Tibial nerve (tissue), 4 donors: ENCODE measurements at places on chromosomes 11 and 22.
A peak's percentile ranks its signal among the peaks of the same experiment; 100 is the strongest.

DNA sequence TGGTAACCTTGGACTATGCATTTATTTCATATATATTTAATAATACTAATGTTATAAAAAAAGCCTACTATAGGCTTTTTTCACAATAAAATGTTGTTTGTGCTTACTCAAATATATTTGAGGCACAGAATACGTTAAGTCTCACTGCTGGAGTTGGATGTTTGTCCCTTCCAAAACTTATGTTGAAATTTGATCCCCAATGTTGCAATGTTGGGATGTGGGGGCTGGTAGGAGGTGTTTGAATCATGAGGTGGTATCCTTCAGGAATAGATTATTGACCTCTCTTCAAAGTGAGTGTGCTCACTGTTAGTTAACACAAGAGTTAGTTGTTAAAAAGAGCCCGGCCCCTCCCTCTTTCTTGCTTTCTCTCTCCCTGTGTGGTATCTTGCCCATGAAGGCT, 1295.9 kb downstream of the JRKL start:
- H3K27ac ChIP-seq: no peak overlapping the region
- H3K36me3 ChIP-seq: no peaks in the 10 kb centered on the region
- DNase-seq: no peak
- H3K4me3 ChIP-seq: no peak overlapping the region

DNA sequence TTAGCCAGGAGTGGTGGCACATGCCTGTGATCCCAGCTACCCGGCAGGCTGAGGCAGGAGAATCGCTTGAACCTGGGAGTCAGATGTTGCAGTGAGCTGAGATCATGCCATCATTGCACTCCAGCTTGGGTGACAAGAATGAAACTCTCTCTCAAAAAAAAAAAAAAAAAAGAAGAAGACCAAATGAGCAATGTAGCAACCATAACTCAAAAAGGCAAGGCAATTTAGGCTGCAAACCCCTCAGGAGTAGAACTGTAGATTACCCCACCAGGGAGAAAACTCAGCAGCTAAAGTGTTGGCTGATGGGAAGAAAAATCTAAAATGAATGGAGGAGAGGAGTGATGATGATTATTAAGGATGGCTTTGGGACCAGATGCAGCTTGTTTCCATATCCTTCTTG, 256.7 kb upstream of the UBASH3B start:
- H3K27me3 ChIP-seq: no peaks in the 10 kb centered on the region
- DNase-seq: no peak
- H3K4me3 ChIP-seq: no peak overlapping the region
- H3K27ac ChIP-seq: no peak overlapping the region

GRCh38 chr11:46393759-46394158, 2.2 kb upstream of the CHRM4 start:
- H3K4me1 ChIP-seq: peaks cover 44% of the 10 kb centered on the region
- peaks cover 5% of the 10 kb centered on the region for H3K27me3 ChIP-seq
- no peaks in the 10 kb centered on the region for H3K36me3 ChIP-seq
- no peak overlapping the region for H3K27ac ChIP-seq
- no peak overlapping the region for H3K4me3 ChIP-seq

DNA sequence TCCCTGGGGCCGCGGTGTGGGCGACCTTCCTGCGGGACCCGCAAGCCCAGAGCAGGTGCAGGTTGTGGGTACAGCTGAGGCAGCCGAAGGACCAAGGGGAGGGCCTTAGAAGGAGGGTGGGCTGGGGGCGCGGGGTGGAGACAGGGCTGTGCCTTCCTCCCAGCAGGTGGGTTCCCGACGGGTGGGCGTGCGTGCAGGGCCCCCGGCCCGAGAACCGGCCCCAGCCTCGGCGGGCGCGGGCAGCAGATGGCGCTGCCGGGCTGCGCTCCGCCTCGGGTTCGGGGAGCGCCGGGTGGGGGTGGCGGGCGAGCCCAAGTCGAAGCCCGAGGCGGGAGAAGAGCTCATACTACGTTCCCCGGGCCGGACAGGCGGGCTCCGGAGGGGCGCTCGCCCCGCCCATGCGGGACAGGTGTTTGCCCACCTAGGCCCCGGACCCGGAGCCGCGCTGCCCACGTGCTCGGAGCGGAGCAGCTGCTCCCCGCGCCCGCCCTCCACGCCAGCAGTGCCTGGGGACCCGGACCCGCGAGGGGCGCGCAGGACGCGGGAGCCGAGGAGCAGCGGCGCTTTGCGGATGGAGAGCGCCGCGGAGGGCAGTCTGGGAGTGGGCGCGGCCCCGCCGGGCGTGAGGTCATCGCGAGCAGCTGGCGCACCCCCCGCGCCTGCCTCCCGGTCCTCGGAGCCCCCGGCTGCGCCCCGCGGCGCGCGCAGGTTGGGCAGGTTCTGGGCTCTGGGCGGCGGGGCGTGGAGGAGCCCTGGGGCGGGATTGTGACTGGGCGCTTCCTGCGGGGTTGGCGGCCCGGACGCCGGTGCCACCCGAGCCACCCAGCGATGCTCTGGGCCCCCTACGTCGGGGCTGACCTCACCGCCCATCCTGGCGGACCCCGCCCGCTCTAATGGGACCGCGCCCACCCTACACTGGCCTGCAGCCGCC, 25.3 kb downstream of the DUSP8 start:
- peaks cover 27% of the 10 kb centered on the region for H3K4me1 ChIP-seq
- H3K27me3 ChIP-seq: peaks cover 40% of the 10 kb centered on the region
- H3K4me3 ChIP-seq: peak overlapping the region; percentile 26
- DNase-seq: no peak

DNA sequence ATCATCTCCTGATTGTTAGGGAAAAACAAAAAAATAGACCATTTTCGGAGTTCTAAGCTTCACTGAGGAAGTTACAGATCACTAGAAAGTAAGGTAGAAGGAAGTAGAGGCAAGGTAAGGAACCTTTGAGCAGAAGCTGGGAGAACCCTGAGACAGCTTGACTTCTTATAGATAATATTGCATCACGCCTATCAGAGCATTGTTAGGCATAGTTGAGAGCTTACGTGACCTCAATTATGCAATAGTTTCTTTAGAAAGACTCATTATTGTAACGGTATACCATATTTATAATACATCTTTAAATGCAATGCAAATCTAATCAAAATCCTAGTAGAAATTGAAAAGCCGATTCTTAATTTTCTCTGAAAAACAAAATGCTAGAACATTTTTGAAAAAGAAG, 4.9 kb downstream of the TBRG1 start:
- H3K4me3 ChIP-seq: no peak overlapping the region
- H3K4me1 ChIP-seq: peaks cover 9% of the 10 kb centered on the region
- DNase-seq: no peak
- H3K27ac ChIP-seq: no peak overlapping the region

- DNase-seq: no peak
- H3K36me3 ChIP-seq: no peaks in the 10 kb centered on the region
- H3K27ac ChIP-seq: no peak overlapping the region
Observed at GRCh38 chr22:26033071-26033470, 136.2 kb upstream of the SEZ6L start.

GRCh38 chr11:42555190-42555589, 756.6 kb upstream of the API5 start:
- no peak overlapping the region for H3K4me3 ChIP-seq
- H3K36me3 ChIP-seq: no peaks in the 10 kb centered on the region
- DNase-seq: no peak
- H3K27ac ChIP-seq: no peak overlapping the region
- H3K4me1 ChIP-seq: no peaks in the 10 kb centered on the region

DNA sequence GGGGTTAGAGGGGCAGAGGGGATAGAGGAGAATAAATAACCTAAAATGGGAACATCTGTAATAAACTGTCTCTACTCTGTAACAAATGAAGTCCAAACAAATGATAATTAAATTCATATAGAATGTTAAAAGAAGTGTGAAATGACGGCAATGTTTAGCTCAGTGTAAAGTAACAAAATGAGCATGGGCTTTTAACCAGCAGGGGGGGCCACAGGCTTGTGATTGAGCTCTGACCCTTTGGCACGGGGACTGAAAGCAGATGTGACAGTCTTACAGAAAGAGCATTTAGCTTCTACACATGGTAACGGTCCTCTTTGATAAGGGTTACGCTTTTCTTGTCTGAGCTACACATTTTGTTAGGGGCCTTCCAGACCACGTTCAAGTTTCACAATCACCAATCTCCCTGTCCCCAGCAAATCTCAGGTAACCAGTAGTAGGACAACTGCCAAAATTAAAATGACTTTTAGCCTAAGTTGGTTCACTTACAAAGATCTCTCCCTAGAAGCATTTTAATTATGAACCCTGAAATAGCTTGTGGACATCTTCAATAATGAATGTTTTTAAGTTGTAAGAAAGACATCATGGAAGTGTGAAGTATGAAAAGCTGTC, 262.5 kb downstream of the DCDC1 start:
- DNase-seq: peak; percentile 68
- H3K27ac ChIP-seq: no peak overlapping the region
- no peak overlapping the region for H3K4me3 ChIP-seq
- H3K4me1 ChIP-seq: no peaks in the 10 kb centered on the region
- no peaks in the 10 kb centered on the region for H3K27me3 ChIP-seq

DNA sequence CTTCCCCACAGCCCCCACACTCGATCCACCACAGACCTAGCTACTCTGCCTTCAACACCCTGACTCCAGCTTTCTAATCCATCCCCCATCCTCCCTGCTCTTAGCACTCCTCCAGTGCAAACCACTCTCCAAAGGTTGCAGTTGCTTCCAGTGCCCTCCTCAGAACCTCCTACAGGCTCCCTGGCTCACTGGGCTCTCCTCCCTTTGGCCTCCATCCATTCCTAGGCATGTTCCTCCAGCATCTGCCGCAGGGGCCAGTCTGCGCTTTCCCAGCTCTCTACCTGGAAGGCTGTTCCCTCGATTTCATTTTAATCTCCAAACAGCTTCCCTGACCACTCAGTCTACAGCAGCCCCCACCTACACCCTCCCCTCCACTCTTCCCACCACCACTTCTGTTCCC, 133.8 kb downstream of the SPATA19 start:
- H3K4me3 ChIP-seq: no peak overlapping the region
- H3K4me1 ChIP-seq: no peaks in the 10 kb centered on the region
- no peaks in the 10 kb centered on the region for H3K36me3 ChIP-seq
- no peaks in the 10 kb centered on the region for H3K27me3 ChIP-seq
- H3K27ac ChIP-seq: no peak overlapping the region

DNA sequence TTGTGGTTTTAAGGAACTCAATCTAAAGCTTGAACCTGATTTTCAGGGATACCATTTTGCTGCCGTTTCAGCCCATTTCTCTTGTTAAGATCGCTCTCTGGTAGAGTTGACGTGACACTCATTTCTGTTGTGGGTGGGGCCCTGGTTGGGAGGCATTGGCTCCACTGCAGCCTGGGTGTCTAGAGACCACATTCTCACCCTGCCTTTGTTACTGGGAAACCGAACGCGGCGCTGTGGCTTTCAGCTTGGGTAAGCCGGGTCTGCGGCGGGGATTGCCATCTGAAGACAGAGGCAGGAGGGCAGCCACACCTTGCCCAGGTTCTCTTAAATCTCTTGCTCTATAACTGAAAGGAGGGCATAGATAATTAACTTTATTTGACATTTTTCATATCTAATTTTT, 3.2 kb downstream of the EHF start:
- H3K36me3 ChIP-seq: no peaks in the 10 kb centered on the region
- peak overlapping the region; percentile 3 for H3K4me3 ChIP-seq
- DNase-seq: no peak
- H3K27ac ChIP-seq: no peak overlapping the region
- H3K27me3 ChIP-seq: no peaks in the 10 kb centered on the region
